Pancreas (tissue), 10 donors: ENCODE measurements at places on chromosomes 3 and 15.
A peak's percentile ranks its signal among the peaks of the same experiment; 100 is the strongest.

- no peak for DNase-seq
Observed at GRCh38 chr3:77524463-77524862, 484.6 kb downstream of the ROBO2 start.

DNA sequence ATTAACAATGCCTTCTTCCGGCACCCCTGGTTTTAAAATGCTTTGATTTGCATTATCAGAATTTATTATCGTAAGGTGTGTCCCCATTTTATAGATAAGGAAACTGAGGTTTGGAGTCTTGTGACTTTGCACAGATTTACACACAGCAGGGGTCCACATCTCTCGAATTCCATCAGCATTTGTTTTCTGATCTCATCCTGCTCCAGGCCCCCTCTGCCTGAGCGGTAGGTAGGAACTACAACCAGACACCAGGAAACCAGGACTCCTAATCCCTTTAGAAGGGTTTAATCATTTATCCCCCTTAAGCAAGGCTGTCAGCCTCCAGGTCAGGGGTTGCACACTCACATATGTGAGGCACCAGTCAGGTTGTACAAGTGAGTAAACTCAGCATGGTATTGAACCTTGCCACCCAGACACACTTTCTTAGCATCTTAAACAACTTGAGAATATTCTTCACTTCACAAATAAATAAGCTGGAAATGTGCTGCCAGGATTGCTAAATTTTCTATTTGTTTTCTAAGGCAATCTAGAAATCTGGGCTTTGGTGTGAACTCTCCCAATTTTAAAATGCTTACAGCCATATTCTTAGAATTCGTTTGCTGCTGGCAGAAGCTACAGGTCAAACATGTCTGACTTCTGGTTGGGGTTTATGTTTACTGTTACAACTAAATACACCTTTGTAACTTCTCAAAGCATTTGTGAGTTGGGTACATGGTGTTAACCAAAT is 31.7 kb upstream of the CMTM7 start:
- no peak for DNase-seq

GRCh38 chr15:74957476-74958035 is 984 bp upstream of the RPP25 start:
- no peak for DNase-seq

DNA sequence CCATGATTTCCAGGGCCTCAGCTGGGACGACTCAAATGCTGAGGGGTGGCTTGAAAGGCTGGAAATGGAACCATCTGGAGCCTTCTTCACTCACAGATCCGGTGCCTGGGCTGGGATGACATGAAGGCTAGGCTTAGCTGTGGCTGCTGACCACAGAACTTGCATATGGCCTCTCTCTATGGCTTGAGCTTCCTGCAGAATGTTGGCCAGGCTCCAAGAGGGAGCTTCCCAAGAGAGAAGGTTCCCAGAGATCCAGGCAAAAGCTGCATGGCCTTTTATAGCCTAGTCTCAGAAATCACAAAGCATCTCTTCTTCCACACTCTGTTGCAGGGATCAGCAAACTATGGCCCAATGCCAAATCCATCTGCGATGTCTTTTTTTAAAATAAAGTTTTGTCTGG is 44.8 kb downstream of the GATM start:
- DNase-seq = peak; percentile 43

- no peak for DNase-seq
Observed at GRCh38 chr3:30418443-30418842, 188.0 kb upstream of the TGFBR2 start.

DNA sequence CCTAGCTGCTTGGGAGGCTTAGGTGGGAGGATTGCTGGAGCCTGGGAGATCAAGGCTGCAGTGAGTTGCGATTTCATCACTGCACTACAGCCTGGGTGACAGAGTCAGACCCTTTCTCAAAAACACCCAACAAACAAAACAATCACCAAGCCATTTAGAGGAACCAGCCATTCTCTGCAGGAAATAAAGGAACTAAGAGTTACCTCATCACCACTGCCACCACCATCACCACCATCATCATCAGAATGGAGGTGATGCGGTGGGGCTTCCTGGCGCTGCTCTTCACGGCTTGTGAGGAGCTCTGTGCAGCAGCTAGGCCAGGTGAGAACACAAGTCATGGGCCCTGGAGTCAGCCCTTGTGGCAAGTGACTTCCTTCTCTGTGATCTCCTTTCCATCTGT is 37.7 kb upstream of the KLHL25 start:
- DNase-seq = no peak

GRCh38 chr3:174614036-174614435 is 245.1 kb upstream of the NAALADL2 start:
- DNase-seq = no peak

DNA sequence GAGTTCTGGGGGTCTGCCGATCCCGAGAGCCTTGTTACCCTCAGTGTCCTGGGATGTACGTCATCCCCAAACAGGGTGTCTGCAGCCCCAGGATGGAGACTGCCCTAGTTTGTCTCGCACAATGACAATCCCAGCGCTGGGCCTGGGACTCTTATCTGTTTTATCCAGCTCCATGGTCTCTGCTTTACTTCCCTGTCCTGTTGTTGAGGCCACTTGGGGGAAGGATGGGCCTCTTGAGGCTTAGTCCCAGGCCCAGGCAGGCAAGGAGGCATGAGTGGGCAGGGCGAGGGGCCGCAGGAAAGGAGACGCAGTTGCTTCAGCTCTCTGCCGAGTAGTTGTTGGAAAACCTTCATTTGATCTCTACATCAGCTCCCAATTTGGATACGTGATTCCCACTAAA is 17.4 kb downstream of the SMAD6 start:
- DNase-seq = no peak

DNA sequence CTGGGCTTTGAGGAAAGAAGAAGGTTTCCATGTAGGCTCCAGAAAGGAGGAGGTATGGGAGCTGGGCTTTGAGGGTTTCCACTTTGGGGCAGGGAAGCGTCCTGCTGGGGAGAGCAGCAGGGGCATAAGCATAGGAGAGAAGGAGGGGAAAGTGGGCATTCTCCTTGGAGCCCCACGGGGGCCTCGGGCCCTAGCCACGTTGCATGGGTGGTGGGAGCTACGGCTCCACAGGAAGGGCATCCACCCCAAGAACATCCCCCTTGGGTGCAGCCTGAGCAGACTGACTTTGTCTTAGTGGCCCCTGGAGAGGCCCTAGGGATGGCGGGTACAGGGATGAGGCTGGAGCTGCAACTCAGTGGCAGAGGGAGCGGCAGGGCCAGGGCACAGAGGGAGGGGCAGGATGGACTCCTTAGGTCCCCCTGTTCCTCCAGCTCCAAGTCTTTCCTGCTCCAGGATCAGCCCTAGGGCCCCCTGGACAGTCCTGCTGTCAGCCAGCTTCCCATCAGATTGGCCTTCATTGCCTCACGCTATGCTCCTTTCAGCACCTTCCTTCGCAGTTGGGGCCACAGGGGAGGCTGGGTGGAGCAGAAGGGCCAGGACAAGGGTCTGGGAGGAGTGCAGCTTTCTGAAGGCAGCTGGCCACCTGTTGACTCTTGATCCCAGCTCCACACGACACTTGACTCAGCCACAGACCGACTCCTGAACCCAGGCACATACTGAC is 22.9 kb downstream of the PRR20G start:
- DNase-seq = no peak
